ENCODE measurements at places on chromosomes 6 and 20. TPM values are rescaled to one million over a fixed set of nuclear protein-coding genes. Genes with fewer than 3 reads are reported as not detected.

Gene SYNE1
- total RNA-seq, result 145 TPM

GRCh38 chr6:44064089-44064947 is 62.9 kb downstream of the MRPL14 start:
- peak; percentile 100 for DNase-seq

DNA sequence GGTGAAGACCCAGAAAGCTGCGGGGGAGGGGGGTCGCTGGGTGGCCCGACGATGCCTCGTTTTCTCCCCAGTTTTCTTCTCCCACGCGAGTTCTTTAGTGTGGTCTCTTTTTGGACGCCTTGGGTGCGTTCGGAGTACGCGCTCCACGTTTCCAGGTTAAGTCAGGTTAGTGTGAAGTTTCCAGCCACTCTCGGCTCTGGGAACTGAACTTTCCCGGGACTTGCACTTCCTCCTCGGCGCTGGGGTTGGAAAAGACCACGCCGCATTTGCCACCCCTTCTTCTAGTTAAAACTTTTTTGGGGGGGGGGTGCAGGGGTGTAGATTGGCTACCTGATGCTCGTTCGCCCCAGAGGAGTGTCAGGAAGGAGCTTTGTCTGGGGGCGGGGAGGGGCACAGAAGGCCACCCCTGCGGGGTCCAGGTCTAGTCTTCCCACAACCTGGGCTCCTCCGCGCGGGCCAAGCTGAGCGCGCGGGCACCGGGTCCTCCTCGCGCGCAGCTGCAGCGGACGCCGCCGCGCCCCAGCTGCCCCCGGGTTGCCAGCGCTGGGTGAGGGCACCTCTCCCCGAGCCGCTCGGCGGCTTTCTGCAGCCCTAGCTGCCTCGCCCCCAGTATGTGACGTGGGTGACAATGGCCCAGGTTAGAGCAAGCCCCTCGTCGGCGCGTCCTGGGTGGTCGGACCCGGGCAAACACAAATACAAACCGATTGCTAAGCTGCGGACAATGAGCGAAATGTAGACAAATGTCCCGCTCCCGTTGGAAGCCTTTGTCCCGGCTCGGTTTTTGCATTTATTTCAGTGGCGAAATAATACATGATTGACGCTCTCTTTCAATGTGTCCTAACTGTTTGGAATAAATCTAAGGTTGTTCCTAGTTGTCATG is 1.7 kb upstream of the NKX2-2 start:
- no peak for DNase-seq

DNA sequence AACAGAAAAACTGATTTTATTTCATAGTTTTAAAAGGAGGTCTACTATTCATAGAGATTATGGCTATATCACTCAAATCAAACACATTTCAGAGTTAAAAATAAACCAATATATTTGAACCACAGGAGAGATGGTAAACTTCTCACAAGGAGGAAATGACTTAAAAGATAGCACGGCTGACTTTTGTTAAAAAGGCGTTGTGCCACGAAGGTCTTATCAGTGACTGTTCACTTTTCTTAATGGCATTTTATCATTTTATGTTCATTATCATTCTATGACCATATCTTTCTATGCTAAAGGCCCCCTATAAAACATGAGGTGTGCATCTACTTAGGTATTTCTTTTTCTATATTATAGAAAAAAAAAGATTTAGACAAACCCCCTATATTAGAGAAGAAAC is 19.6 kb downstream of the ELOVL4 start:
- DNase-seq, result no peak

- no peak for DNase-seq
Measured at GRCh38 chr6:47936820-47937219, 155.0 kb downstream of the OPN5 start.

DNA sequence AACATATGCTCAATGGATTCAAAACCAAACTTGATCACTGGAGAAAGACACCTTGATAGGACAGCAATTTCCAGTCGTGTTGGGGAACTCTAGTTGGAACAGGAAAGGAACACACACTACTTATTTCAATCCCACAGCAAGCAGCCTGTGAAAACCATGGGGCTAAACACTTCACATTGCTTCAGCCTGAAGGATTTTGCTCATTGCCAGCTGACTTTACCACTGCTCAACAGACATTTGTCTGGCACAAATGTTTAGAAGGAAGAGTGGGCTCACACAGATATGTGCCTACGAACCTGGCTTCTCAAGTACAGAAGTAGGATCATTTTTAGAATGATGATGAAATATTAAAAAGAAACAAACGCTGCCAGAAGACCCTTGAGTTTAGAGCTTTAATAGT is 598.1 kb downstream of the PHF3 start:
- DNase-seq, result no peak
